Amygdala (tissue), 56 donors: ENCODE measurements at places on chromosomes 6 and 20.

- no peak for DNase-seq
Observed at GRCh38 chr20:34871966-34872621, 562 bp downstream of the GGT7 start.

- no peak for DNase-seq
Observed at GRCh38 chr6:16754274-16754673, 7.0 kb downstream of the ATXN1 start.

GRCh38 chr20:57170343-57170742 lies 96.1 kb downstream of the BMP7 start:
- no peak for DNase-seq

DNA sequence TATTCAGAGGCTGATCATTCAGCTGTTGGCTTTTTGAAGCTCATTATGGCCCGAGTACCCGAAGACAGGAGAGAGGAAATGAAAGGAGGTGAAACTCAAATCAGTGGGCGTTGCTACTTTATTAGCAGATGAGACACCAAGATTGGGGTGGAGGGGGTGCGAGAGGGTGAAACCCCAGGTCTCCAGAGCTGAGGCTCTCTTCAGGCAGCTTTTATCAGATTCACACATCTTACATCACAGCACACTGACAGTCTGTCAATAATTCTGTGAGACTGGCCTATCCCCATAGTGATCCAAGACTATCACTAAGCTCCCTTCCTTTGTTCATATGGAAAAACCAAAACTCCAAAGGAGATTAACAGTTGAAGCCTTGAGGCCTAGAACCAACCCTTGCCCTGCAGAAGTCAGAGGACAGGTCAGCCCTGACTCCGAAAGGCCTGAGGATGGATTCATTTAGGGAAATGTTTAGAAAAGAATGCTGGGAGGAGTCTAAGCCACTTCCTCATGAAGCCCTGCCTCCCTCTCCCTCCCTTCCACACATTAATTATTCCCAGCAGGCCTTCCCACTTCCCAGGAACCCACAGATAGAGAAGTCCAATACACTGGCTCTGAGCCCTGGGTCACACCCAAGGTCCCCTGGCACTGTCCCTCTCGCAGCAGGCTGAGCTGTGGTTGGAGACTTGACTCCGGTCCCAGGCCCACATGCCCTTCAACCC lies 23.2 kb downstream of the TRERF1 start:
- no peak for DNase-seq

DNA sequence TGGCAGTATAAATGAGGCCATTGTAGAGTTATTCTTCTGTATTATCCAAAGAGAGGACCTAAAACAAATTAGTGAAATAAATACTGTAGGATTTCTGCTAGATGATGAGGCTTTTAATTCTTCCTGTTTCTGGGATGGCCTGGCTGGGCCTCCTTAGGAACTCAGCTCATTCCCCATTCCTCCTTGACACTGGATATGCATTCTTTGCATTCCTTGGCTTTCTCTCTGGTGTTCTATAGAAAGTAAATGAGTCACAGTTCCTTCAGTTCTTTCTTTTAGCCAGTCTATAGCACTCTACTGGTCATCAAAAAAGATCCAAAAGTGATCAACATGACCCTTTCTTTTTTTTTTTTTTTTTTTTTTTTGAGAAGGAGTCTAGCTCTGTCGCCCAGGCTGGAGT lies 8.6 kb downstream of the OR10C1 start:
- DNase-seq = no peak

- no peak for DNase-seq
Observed at GRCh38 chr6:90175627-90176538, 120.8 kb downstream of the BACH2 start.

DNA sequence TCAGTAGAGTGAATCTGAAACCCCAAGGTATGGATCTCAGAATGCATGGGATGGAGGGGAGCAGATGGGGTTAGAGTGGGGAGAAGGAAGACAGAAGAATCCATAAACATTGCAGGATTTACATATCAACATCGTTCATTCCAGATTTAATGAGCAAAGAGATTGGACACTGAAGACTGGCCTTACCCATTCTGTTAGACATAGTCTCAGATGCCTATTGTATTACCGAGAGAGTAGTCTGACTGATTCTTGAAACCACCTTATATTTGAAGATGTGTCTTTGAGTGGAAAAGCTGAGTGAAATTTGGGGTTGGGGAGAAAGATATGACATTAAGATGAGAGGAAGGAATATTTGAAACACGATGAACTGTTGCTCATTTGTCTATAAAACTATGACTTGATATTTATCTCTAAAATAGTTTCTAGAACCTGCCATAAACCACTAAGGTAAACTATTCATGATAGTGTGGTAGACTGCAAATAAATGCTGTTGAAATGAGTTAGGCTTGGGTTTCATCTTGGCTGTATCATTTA lies 5.7 kb downstream of the HLA-DRA start:
- no peak for DNase-seq

DNA sequence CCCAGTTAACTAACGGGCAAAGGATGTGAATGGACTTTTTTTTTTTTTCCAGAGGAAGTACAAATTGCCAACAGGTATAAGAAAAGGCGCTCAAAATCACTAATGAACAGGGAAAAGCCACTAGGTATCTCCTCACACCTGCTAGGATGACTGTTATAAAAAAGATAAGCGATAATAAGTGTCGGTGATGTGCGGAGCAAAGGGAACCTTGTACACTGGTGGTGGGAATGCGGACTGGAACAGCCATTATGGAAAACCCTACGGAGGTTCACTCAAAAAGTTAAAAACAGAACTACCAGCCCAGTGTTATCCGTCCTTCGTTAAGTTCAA lies 787 bp upstream of the RAB32 start:
- no peak for DNase-seq

DNA sequence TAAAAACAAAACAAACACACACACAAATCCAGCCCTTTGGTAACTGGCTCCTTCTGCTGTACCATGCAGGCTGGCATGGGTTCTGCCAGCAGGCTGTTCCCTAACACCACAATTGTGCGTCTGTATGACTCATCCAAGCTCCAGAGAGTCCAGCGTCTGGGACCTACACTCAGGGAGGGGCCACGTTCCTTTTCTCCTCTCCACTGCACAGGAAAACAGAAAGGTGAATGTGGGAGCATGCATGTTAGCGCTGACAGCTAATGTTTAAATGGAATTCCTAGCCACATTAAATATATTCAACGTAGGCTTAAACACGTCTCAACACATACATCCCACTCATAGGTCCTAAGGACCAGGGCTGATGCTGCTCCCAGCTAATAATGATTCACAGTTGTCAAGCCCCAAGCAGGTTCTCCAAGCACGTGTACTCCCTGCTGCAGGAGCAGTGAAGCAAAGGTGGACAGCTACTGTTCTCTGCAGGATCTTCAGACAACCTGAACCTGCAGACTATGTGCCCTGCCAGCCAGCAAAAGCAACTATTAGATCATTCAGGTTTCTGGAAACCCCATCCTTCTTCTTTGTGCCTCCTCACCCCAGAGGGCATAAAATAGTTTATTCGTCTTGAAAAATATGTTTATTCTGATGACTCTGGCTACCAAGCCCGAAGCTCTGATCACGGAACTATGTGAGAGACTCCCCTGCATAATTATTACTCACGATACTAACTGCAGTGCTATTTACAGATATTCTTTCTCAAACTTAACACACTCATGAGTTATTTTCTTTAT lies 20.9 kb downstream of the MAP1LC3A start:
- DNase-seq = peak; percentile 62

- no peak for DNase-seq
Observed at GRCh38 chr6:166752097-166752496, 125.0 kb upstream of the RPS6KA2 start.

DNA sequence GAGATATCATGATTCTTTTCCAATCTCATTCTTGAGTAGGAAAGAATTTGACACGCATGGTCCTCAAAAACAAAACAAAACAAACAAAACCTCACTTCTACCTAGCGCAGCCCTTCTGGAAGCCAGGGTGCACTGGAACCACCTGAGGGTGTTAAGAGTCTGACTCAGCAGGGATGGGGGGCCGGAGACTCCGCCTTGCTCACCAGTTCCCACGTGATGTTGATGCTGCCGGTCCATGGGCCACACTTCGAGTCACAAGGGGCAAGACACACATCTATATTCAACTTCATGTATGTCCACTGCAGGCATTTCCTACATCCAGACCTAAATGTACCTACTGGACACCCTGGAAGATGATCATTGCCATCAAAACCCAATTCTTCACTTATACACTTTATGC lies 30.4 kb downstream of the BFSP1 start:
- no peak for DNase-seq
